NCI-H1417 (cell line): ENCODE measurements at places on chromosomes 16 and 17.

DNA sequence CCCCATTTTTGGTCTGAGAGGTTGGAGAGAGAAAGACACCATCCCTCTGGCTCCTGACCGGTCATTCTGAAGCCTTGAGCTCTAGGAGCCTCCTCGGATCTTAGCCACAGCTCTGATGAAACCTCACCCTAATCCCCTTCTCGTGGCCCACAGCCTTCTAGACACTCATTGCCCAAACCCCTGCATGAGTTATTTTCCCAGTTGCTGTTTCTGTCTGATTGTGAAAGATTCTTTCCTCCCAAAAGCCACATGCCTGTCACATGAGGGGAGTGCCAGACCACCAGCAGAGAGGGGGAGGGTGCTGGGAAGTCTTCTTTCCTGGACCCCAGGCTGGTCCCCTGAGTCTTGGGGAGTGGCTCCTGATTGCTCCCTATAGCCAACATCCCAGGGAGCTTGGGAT, 17.6 kb upstream of the ABR start:
- DNase-seq = no peak

- no peak for DNase-seq
Measured at GRCh38 chr16:4111748-4112696, 4.2 kb downstream of the ADCY9 start.

DNA sequence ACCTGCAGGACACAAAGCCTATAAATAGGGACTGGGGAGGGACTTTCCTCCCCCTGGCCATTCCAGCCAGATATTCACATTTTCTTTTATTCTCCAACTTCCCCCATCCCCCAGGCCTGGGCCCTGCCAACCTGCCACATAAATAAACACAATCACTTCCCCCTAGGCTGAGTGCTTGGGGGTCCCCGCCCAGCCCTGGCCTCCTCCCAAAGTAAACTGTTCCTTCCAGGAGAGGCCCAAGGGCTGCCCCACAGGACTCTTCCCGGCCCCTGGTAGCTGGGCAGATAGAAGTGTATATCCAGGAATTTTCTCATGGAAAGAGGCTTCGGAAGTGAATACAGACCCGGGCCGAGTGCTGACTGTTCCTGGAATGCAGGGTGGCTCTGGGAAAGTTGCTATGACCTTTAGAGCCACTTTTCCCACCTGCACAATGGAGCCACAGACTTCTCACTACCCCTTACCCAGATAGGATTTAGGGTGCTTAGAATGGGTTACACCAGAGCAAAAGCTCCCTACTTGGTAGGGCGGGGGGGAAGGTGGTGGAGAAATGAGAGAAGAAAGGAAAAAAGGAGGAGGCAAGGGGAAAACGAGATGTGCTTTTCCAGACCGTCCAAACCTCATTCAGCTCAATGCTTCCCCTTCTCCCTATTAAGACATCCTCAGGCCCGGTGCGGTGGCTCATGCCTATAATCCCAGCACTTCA, 8.5 kb downstream of the CSF3 start:
- DNase-seq = no peak

- DNase-seq = no peak
Measured at GRCh38 chr17:11242411-11242810, 1.4 kb downstream of the SHISA6 start.

- DNase-seq = no peak
Measured at GRCh38 chr16:46915483-46916025, 31.4 kb downstream of the GPT2 start.

DNA sequence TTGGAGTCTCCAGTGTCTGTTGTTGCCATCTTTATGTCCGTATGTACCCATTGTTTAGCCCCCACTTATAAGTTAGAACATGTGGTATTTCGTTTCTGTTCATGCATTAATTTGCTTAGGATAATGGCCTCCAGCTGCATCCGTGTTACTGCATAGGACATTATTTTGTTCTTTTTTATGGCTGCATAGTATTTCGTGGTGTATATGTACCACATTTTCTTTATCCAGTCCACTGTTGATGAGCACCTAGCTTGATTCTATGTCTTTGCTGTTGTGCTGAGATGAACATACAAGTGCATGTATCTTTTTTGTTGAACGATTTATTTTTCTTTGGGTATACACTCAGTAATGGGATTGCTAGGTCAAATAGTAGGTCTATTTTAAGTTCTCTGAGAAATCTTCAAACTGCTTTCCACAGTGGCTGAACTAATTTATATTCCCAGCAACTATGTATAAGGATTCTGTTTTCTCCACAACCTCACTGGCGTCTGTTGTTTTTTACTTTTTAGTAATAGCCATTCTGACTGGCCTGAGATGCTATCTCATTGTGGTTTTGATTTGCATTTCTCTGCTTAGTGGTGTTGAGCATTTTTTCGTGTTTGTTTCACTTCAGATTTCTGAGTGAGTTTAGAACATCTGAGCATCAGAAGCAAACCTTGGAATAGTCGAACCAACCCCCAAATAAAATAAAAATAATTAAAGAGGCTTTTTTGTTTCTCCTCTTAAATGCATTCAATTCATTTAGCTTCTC, 304.7 kb downstream of the ZFHX3 start:
- DNase-seq = no peak

GRCh38 chr17:28493460-28493859, 12.7 kb upstream of the FOXN1 start:
- DNase-seq = no peak

- DNase-seq = no peak
Measured at GRCh38 chr17:73424571-73424970, 112.8 kb upstream of the CDC42EP4 start.

DNA sequence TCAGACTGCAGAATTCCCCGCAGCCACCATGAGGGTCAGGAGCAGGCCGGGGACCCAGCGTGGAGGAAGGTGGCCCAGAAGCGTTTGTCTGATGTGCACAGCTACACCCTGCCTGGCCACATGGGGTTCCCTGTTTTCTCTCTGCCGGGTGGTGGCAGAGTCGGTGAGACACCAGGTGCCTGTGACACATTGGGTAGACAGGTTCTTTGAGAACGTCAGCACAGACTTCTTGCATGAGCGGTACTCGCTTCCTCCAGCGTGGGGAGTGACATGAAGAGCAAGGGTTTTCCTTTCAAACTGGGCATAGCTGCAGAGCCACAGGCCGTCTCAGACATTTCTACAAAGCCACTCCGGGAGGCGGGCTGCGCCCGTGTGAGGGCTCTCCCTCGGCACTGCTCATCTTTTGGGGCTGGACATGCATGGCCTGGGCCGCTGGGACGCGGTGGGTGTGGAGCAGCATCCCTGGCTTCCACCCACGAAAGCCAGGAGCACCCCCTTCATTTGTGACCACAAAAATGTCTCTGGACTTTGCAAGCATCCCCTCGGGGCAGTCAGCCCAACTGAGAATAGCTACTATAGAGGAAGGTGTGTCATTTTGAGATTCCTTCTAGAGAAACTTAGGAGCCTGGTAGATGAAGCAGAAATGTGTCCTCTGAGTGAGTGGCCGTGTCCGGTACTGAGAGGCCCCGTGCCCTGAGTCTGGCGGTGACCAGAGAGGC, 26.0 kb downstream of the NME3 start:
- no peak for DNase-seq

- no peak for DNase-seq
Measured at GRCh38 chr16:83973581-83974385, 5.7 kb downstream of the NECAB2 start.

DNA sequence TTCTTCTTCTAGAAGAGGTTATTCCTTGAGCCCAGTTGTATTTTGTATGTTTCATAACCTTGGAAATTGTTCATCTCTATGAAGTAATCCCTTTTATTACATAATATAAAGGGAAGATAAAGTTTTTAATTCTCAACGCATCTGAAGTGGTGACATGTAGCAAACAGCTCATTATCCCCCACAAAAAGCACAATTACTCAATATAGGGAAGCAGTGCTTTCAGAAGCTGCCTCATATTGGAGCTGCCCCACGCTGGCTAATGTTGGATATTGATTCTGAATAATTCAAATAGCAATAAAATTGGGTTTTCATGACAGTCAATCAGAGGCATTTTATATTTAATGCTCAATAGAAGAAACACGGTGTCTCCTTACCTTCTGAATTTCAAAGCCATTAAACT, 604.3 kb upstream of the RBFOX1 start:
- no peak for DNase-seq

GRCh38 chr17:6755281-6755680, 565 bp upstream of the XAF1 start:
- no peak for DNase-seq

DNA sequence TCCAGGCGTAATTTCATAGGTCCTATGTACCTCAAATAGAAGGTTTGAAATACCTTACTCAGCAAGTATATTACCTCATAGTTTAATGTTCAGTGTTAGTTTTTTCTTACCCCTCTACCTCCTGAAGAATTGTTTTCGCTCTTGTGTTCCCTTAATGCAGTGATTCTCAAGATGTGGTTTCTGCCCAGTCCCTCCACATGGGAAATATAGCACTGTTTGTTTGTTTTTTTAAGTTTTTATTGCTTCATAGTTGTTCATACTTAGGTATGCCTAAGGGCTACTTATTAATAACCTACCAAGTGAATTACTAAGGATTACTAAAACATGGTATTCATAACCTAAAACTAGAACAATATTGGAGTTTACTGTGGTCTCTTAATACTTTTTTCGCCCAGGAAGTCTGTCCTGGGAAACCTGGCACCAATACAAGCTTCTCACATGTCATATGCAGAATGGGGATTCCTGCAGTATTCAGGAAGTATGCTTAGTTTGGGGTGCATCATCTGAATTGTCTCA, 5.0 kb downstream of the RSPRY1 start:
- DNase-seq = no peak

- DNase-seq = no peak
Measured at GRCh38 chr16:84476401-84476800, 28.1 kb downstream of the MEAK7 start.

- DNase-seq = no peak
Measured at GRCh38 chr17:10062691-10063385, 135.6 kb downstream of the GAS7 start.

GRCh38 chr17:69314246-69315065, 12.5 kb downstream of the ABCA5 start:
- DNase-seq = peak; percentile 60

DNA sequence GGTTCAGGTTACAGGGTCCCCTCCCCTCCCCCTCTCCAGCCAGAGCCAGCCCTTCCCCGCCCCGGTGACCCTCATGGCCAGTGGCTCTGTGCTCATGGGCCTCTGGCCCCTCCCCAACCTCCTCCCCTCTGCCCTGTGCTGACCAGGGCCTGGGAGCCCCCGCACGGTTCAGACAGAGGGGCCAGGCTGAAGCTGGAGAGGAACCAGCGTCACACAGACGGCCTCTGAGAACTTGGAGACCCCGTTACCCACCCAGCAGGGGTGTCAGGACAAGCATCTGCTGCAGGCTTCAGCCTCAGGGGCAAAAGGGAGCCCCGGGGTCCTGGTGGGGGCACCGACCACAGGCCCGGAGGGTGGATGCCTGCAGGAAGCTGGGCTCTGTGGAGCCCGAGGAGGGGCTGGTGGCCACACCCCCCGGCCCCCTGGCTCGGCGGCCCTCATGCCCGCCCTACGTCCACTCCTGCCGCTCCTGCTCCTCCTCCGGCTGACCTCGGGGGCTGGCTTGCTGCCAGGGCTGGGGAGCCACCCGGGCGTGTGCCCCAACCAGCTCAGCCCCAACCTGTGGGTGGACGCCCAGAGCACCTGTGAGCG, at the start of gene WFIKKN1:
WFIKKN1 (plus strand) TSS at position 171 of the 591 bp plus-strand sequence; CDS start at position 440, 269 bp downstream.
- DNase-seq = no peak

GRCh38 chr17:78585006-78585630, 7.9 kb upstream of the DNAH17 start:
- no peak for DNase-seq

DNA sequence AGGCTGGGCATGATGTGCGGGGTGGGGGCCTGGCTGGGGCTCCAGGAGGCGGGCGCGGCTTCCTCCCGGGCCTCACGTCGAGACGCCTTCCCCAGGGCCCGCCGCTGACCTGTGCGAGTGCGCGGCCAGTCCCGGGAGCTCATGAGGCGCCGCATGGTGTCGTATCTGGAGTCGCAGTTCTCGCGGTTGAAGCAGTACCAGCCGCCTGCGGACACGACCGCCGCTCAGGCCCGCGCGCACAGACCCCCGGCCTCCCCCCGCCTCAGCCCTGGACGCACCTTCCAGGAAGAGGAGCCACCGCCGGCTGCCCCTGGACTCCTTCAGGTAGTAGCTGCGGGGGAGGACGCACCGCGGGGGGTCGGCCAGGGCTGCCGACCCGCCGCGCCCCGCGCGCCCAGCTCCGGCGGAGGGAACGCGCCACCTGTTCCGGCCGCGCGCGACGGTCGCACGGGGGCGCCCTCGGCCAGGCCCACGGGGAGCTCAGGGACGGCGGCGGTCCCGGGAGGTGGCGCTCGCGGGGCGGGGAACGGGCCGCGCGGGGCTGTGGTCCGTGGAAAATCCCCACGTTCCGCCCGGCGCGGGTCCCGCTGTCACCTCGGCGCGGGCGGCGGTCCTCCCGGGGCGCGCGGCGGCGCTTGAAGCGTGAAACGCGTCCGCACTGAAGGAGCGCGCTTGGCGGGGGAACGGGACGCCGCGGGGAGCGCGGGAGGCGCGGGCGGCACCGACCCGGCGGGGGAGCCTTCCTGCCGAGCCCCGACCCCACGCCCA, 1.4 kb downstream of the NOTUM start:
- DNase-seq = peak; percentile 45
